Fibroblast of skin of right quadriceps (primary cell): ENCODE measurements at places on chromosomes 7 and 10.

GRCh38 chr7:40972426-40972825 lies 730.5 kb downstream of the INHBA start:
- DNase-seq: no peak

DNA sequence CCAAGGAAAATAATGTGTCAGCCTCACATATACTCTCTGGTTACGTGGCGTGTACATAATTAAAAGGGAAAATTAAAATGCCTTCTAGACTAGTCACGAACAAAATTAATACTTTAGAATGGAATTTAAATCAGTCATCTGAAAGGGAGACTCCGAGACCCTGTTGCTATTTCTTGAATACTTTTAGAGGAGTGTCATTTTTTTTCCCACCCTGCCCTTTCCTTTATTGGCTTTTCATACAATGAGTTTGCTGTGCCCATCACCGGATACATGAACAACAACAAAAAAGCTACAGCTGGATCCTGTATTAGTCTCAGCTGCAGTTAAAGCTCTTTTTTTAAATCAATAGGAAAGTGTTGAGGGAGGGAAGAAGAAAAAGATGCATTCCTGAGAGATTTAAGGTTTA lies 20.1 kb downstream of the CYTH3 start:
- DNase-seq: peak; percentile 92

DNA sequence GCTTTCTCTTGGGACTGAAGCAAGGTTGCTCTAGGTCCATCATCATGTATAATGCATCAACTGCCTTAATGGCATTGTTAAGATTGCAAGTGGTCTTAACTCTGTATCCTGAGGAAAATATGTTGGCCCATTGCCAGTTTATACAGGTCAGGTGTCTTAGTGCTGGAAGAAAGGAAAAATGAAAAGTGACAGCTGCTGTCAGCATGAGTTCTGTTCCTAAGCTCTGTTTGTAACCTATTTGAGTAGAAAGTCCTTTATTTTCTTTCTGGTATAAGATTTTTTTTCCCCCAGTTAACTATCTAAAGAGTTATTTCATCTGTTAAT lies 127.2 kb downstream of the SRI start:
- no peak for DNase-seq

DNA sequence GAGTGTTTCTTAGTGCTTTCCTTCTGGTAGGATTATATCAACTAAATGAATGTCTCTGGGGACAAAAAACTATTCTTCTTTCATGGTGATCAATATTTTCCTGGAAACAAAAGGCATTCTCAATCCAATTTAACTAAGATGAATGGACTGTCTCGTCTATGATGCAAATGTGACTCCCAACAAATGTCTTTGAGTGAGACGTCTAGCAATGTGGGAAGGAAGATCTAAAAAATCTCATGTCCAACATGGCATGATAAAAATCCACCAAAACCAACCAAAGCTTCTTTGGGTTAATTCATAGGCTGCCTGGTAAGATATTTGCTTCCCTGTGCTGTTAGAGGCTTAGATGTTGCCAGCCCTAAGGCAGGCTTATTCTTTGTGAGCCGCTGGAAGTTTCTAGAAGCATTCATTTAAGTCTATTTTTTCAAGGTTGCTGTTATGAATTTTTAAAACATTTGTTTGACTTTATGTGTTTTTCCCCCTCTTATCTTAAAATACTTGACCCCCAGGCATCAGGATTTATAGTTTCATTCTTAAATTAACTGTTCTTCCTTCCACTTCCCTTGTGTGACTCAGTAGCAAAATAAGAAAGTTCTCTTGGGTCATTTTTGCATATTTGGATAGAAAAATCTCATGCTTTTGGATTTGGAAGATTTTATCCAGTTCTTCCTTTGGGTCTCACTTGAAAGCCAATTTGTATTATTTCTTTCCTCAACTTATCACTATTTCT lies 156.3 kb downstream of the NRP1 start:
- no peak for DNase-seq

DNA sequence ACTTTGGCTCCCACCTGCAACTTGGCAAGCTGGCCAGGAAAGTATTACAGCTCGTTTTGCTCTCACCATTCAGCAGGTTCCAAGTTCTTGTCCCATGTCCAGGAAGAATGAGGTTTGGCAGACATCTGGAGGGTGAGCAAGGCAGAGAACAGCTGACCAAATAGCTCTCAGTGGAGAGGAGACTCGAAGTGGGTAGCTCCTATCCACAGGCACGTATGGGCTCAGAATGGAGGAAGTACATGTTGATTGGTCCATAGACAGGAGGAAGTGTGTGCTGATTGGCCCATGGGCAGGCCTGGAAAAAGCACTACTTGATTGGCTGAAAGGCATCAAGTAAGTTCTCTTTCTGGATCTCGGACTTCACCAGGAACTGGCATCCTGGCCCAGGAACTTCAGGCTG lies 3.0 kb upstream of the NCAPG2 start:
- DNase-seq: no peak
